ENCODE measurements at places on chromosomes 3 and 15.

GRCh38 chr3:99954914-99955644 is 137.4 kb downstream of the CMSS1 start:
- no peak for DNase-seq

- DNase-seq = no peak
Observed at GRCh38 chr3:123750659-123751420, 133.3 kb downstream of the MYLK start.

DNA sequence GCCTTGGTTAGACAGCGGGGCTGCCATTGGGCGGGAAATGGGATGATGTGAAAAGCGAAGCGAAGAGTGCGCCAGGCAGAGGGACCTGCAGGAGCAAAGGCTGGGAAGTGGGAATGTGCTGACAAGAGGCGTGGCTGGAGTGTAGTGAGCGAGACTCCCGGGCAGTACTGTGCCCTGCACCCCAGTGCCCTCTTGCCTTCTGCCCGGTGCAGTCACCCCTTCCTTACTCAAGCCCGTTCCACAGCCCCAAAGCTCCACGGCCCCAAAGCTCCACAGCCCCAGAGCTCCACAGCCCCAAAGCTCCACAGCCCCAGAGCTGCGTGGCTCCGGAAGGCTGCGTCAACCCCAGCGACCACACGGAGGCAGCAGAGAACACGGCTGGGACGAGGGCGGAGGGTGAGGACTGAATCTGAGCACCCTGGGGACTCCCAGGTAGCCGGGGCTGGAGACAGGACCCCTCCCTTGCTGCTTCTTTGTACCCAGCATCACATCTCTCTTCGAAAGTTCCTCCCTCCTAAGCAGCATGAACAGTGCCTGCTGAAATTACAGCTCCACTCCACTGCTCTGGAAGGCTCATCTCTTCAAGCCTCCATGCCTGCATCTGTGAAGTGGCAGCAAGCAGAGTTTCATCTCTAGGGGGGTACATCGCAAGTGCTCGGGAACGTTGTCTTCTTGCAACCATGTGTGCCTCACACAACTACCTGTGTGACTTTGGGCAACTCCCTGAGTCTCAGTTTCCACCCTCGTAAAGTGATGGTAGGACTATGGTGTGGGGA is 108.9 kb downstream of the FBLN2 start:
- DNase-seq = peak; percentile 72

- DNase-seq = no peak
Observed at GRCh38 chr3:148044151-148044550, 635.0 kb downstream of the ZIC1 start.

DNA sequence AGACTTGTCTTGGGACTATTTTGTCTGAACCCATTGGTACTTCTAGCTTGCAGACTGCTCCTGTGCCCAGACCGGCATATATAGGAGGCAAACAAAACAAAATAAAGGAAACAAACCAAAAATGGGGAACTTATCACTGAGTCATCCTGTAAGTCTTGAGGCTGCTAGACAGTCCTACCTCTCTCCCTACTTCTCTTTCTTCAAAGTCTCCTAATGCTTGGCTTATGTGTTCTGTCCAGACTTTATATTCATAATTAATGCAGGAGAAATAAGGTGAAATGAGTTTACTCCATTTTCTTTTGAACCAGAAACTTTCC is 266.2 kb downstream of the ZNF385D start:
- DNase-seq = no peak

DNA sequence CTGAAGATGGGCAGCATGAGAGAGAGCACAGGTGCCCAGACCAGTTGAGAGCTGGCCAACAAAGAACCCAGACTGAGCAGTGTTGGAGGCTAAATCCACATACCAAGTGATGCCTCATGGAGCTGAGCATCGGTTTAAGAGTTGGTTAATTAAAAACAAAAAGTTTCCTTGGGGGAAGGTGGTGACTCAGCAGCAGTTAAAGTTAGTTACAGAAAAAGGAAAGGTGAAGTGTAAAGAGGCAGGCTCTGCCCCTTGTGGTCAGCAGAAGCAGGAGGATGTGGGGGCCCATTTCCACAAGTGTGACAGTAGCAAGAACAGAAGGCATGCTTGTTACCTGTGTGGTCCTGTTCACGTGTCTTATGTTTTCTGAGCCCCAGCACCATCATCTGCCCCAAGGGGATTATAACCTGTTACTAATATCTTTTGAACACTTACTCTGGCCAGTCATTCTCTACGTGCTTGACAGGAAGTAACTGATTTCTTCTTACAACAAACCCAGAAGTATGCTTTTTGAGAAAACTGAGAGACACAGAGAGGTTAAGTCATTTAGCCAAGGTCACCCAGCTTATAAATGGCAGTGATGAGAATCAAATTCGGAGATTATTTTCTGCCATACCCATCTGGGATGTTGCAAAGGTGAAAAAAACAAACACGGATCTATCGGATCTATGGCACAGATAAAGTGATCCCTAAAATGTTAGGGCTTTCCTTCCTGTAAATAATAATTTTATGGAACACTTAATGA is 91.0 kb downstream of the EPHB1 start:
- DNase-seq = no peak

GRCh38 chr3:12981306-12982275 is 91.6 kb downstream of the IQSEC1 start:
- DNase-seq = no peak

GRCh38 chr3:159159546-159159945 is 357.7 kb downstream of the MFSD1 start:
- DNase-seq = no peak

GRCh38 chr3:56061279-56061626 is 407.0 kb downstream of the ERC2 start:
- DNase-seq = no peak

- DNase-seq = no peak
Observed at GRCh38 chr3:99777210-99777549, 40.5 kb upstream of the CMSS1 start.

- DNase-seq = no peak
Observed at GRCh38 chr3:42014458-42014920, 52.6 kb upstream of the ULK4 start.

DNA sequence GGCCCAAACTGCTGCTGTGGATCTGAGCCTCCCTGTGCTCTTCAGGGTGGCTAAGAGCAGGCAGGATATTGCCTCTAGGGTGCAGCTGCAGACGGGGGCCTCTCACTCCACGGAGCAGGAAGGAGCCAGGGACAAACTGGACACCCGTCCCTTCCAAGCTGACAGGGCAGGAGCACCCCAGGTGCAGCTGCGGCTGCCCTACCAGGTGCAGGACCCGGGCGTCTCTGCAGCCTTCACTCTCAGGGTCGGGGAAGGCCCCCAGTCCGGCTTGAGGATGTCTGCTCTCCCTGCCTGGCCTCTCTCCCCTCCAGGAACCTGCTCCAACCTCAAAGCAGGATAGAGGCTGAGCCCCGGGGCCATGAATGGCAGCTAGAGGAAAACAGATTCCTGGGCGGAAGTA is 1554.9 kb upstream of the CADM2 start:
- DNase-seq = no peak

DNA sequence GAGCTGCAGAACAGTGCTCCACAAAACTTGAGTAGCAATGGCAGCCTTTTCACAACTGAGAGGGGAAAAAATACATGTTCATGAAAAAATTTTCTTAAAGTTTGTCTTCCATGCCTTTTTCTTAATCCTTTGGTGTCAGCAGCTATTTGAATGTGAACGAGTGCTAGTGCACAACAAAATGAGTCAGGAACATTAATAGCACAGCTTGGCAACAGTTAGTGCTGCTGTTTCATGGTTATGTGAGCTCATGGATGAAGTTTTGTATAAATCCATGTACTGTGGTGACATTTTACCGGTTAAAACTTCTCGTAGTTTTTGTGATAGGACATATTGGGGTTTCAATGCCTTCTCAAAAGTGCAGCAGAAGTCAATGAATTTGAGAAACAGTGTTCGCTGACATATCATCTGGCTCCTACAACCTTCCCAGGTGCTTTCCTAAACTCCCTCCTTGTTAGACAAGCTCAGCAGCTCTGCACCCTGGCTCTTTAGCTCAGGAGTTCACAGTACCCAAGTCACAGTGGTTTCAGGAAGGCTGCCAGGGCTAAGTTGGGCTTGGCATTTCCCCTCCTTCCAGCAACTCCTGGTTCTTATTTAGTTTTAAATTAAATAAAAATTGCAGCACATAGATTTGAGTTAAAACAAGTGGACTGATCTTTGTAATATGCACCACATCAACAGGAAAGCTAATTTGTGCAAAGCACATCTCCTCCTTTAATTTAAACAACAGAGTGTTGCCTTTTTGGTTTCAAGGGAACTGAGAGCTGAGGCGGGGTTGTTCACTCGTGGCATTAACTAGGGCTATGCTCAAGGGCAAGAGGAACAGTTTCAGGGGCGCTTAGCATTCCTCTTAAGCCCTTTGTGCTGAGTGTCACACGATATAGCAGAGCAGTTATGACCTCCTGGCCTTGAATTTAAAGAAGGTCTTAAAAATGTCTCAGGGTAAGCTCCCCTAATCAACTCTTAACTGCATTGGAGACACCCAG is 362.8 kb downstream of the CHST2 start:
- no peak for DNase-seq

GRCh38 chr3:57826952-57827723 is 71.0 kb downstream of the SLMAP start:
- DNase-seq = no peak

DNA sequence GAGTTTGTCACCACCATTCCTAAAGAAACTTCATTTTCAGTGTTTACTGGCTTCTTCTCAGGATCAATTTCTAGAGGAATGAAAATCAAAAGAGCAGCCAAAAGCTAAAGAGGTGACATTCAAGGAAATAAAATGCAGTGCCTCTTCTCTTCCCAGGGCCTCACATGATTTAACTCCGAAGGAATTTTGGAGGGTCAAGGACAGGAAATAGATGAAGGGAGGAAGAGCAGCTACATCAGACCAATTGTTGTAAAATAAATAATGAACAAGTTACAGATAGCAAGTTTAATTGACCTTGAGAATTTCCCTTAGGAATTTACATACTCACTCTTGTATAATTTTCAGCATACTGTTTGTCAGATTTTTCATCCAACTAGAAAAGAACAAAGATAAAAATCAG is 78.1 kb downstream of the LRRFIP2 start:
- no peak for DNase-seq

GRCh38 chr3:180619723-180620122 is 17.8 kb downstream of the TTC14 start:
- DNase-seq = no peak

DNA sequence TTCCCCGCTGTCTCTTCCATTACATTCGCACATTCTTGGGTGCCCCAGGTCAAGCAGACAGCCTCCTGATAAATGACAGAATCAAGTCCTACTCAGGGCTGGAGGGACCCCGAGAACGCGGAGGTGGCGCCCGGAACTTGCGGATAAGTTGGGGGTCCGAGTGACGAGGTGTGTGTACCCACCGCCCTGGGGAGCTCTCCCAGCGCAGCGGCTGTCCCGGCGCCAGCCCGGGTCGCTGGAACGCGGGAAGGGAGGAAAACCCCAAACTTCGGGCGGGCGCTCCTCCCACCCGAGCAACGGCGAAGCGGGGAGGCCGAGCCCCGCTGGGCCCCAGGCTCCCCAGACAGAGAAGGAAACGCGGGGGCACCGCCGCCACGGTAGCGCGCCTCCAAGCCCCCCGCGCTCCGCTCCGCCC is 550 bp downstream of the CLN6 start:
- no peak for DNase-seq

GRCh38 chr3:124108446-124108845 is 116.5 kb upstream of the ROPN1 start:
- no peak for DNase-seq

GRCh38 chr15:55991802-55992768 is 1.3 kb downstream of the NEDD4 start:
- DNase-seq = no peak

GRCh38 chr3:151281671-151282324 is 3.5 kb upstream of the P2RY14 start:
- no peak for DNase-seq

DNA sequence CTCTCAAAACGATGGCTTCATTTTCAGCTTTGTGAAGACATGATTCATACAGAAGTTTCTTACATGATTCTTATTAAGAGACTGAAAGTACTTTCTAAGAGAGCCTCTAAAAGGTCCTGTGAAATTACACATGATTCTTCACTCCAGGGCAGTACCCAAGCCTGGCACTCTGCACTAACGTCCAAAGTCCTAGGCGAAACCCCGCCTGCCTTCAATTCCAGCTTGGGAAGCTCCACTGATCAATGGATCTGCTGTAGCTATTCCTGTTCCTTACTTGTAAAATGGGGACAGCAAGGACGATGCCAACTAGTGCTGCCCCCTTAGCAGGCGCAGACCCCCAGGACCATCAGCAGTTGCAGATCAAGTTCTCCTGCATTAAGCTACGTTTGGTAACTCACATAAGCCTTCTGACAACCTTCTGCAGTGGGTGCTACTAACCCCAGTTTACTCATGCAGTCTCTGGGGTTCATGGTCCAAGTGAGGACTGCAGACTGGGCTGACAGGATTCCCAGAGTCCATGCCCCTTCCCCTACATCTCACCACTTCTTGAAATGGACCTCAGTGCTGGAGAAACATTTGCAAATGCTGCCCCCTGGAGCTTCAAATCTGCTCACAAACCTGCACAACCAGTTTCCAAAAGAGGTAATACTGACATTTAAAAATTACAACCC is 10.6 kb downstream of the CHCHD4 start:
- no peak for DNase-seq

All from CD4-positive, alpha-beta T cell treated with Interleukin-21 for 1 hour (primary cell).